ENCODE measurements at places on chromosomes 16 and 17.
A peak's percentile ranks its signal among the peaks of the same experiment; 100 is the strongest.

- DNase-seq, result no peak
Measured at GRCh38 chr17:8226536-8227237, 16.3 kb upstream of the AURKB start.

- no peak for DNase-seq
Measured at GRCh38 chr16:19678804-19679203, 39.2 kb downstream of the KNOP1 start.

- DNase-seq, result no peak
Measured at GRCh38 chr16:4747906-4748681, 13.8 kb downstream of the DNAAF8 start.

DNA sequence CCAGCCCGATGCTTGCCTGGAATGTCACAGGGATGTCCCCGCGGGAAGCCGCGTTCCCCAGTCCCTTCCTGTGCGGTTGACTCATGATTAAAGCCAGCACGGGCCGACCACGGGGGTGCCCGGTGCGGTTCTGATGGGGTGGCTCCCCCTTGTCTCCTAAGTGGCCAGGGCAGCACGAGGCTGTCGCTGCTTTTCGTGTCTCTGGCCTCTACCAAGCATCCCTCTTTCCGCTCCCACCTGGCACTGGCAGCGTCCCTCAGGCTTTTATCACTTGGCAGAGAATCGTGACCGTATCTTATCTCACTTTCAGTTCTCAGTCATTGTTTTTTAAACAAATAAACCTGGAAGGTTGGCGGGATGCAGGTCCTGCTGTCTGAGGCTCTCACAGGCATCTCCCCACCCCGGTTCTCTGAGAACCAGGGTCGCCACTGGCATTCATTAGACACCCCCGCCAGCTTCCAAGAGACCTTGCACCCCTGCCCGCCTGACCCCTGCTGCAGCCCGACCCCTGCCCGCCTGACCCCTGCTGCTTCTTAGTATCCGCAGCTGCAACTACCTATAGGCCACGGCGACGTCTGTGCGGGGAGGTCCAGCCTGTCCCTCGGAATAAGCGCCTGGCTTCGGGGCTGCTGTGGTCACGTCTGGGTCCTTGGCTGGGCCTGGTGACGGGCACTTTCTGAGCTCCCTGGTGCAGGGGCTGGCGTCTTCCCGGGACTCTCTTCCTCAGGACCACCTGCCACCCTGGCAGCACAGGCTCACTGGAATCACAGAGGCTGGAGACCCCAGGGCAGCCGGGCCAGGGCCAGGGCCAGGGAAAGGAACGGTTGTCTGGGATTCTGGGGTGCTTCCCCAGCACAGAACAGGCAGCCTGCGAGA, 7.5 kb downstream of the C1QTNF8 start:
- DNase-seq, result peak; percentile 23

DNA sequence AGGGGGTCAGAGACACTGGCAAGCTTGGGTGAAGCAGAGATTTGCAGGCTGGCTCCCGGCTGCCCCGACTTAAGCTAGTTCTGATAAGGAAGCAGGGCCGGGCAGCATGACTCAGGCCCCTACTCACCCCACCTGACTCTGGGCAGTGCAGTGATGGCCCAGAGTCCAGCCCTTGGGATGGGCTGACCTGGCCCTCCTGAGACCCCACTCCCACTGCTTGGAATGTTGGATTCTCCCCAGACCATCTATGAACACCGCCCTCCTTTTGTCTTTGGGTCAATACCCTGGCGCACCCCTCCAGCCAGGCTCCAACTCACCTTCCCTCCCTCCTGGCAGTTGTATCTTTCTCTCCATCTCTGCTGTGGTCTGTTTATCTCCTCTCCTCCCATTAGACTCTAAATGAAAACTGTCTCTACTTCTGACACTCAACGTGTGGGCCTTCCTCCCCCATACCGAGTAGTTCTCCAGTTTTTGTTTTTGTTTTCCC, 21.0 kb downstream of the LGALS3BP start:
- DNase-seq, result no peak

- DNase-seq, result no peak
Measured at GRCh38 chr16:65938083-65938482, 428.4 kb upstream of the CDH5 start.

DNA sequence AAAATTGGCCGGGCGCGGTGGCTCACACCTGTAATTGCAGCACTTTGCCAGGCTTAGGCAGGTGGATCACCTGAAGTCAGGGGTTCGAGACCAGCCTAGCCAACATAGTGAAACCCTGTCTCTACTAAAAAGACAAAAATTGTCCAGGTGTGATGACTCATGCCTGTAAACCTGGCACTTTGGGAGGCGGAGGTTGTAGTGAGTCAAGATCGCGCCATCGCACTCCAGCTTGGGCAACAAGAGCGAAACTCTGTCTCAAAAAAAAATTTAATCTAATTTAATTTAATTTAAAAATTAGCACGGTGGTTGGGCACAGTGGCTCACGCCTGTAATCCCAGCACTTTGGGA, 1.6 kb upstream of the HBQ1 start:
- DNase-seq, result no peak

- DNase-seq, result no peak
Measured at GRCh38 chr16:9787717-9788116, 394.5 kb downstream of the GRIN2A start.

- DNase-seq, result no peak
Measured at GRCh38 chr16:53529513-53529912, 26.5 kb upstream of the AKTIP start.

DNA sequence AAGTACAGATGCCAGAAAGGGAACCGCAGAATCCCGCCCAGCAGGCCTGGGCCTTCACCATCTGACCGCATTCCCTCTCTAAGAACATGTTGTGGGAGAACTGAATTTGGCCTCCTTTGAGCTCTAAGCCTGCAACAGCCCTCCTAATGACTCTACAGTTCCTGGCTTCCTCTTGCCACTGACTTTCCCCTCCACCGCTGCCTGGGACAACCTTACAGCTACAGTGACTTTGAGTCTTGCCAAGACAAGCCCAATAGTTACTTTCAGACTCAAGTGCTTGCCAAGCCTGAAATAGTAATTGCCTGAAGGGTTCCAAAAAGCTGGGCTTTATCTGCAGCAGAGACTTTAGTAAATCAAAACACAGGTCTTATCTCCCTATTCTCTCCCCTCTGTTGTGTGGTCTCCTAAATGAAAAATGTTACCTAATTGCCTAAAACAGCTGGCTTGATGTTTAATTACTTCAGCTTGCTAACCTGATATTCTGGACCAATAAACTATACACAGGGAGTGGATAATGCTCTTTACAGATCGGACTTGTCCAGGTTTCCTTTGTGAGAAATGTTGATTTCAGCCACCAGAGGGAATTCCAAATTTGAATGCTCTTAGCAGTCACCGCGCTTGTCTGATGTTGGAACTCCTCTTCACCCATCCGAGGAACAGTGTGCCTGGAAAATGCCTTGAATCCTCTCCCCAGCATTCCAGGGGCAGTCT, 85.1 kb upstream of the TBX2 start:
- DNase-seq, result no peak

- no peak for DNase-seq
Measured at GRCh38 chr16:49661465-49662187, 194.3 kb downstream of the ZNF423 start.

DNA sequence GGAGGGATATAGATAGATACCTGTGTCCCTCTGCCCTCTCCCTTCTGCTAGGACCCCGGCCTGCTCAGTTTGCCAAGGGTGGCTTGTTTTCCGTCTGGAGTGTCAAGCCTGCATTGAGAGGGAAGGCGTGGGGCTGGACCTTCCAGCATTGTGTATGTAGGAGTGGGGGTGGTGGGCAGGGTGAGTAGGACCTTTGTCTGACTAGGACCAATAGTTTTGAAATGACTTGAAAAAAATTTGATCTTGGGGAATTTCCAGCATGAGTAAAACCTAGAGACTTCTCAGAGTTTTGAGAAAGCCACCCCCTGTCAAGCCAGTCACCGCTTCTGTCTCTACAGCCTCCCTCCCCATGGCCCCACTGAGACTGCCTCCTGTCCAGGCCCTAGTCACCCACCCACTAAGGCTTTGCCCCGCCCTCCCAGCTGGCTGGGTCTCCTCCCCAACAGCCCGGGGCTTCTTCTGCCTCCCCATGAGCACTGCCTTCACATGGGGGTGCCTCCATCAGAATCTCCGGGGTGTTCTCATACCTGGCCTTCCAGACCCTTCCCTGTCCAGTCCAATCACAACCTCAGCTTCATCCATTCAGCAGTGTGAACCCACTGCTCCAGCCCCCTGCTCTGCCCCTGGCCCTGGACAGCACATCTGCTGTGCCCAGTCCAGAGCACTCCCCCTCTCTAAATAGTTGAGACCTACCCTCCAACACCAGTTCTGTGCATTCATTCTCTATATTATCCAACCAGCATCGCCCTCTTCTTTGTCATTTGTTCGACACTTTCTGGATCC, 207.0 kb downstream of the MSI2 start:
- no peak for DNase-seq

GRCh38 chr17:81980707-81981343, 3.4 kb downstream of the ASPSCR1 start:
- DNase-seq, result no peak

DNA sequence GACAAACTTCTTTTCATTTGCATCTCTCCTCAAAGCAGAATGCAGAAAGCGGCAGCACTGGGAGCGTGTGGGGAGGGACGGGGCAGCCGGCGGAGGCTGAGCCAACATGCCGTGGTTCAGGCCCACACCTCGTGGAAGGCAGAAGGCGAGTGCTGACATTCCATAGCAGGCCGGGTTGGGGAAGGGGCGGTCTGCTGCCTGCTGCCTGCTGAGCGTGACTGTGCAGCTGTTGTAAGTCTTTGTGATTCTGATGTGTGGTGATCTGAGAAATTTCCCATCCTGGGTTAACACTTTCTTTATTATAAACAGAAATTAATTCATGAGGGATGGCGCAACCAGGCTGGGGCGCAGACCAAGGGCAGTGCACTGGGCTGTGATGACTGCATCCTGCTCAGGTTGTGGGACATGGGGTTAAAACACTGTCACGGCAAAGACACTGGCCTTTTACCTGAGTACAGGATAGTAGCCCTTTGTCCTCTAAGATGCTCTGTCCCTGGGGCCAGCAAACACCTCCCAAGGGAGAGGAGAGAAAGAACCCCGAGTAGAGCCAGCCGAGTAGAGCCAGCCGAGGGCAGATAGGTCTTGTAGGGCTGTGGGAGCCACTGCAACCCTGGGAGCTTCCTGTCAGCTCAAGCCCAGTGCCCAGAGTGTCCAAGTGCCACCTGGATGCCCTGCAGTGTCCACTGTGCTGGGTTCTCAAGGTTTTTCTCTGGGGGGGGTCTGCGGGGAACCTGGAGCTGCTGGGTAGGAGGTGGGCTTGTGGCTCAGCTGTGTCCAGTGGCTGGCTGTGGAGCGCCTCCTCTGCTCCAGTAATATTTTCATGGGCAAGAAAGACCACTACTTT, 8.8 kb upstream of the DNASE1 start:
- DNase-seq, result no peak

DNA sequence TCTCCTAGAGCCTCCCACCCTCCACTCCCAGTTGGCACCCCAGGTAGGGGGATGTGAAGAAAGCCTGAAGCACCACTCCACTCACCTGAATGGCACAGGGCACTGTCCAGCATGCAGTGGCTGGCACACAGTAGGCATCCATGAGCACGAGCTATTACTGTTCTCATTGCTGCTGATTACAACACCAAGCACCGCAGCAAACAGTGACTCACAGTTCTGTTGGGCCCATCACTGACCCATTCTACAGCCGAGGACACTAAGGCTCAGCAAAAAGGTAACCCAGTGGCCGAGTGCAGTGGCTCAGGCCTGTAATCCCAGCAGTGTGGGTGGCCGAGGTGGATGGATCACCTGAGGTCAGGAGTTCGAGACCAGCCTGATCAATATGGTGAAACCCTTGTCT, 2.7 kb downstream of the ZSCAN10 start:
- DNase-seq, result no peak

- no peak for DNase-seq
Measured at GRCh38 chr16:71734511-71734910, 10.0 kb upstream of the PHLPP2 start.

GRCh38 chr17:20105539-20106280, 96.6 kb downstream of the SPECC1 start:
- no peak for DNase-seq

GRCh38 chr16:11297492-11298142, 16.5 kb upstream of the PRM1 start:
- peak; percentile 45 for DNase-seq

DNA sequence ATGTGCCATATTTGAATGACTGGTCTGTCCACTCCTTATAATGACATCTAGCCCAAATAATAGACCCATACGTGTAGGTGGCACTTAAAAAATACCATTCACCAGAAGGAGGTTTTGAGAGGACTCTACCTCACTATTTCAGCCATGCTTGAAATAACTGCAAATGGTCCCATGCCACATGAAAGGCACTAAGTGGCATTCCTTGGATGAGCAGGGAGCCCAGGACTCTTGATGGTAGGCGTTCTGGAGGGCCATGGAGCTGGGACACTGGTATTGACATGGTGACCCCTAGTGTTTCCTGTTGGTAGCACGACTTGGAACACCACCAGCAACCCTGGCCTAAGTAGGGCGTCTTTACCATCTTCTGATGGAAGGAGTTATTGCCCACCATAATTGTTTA, 148.7 kb upstream of the ZFHX3 start:
- DNase-seq, result peak; percentile 38

- DNase-seq, result no peak
Measured at GRCh38 chr16:83901101-83901500, 2.2 kb downstream of the MLYCD start.

- peak; percentile 26 for DNase-seq
Measured at GRCh38 chr17:39212841-39213480, 12.8 kb downstream of the STAC2 start.

GRCh38 chr17:77287432-77288068, 146.8 kb downstream of the SEC14L1 start:
- DNase-seq, result peak; percentile 65

DNA sequence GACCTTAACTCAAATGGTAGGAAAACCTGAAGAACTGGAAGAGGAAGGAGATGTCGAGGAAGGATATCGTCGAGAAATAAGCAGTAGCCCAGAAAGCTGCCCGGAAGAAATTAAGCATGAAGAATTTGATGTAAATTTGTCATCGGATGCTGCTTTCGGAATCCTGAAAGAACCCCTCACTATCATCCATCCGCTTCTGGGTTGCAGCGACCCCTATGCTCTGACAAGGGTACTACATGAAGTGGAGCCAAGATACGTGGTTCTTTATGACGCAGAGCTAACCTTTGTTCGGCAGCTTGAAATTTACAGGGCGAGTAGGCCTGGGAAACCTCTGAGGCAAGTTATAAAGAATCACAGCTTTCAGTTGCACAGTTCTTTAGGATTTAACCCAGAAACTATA, 15.5 kb downstream of the ERCC4 start:
- DNase-seq, result no peak

- no peak for DNase-seq
Measured at GRCh38 chr16:75111514-75111940, 5.1 kb downstream of the LDHD start.

GRCh38 chr16:77157346-77158058, 33.5 kb upstream of the MON1B start:
- DNase-seq, result no peak

Measured in NCI-H2029 treated with DMSO at 0.1 percent for 48 hours (cell line).